ENCODE measurements at places on chromosomes 16 and 17. TPM values are rescaled to one million over a fixed set of nuclear protein-coding genes. Genes with fewer than 3 reads are reported as not detected.

DNA sequence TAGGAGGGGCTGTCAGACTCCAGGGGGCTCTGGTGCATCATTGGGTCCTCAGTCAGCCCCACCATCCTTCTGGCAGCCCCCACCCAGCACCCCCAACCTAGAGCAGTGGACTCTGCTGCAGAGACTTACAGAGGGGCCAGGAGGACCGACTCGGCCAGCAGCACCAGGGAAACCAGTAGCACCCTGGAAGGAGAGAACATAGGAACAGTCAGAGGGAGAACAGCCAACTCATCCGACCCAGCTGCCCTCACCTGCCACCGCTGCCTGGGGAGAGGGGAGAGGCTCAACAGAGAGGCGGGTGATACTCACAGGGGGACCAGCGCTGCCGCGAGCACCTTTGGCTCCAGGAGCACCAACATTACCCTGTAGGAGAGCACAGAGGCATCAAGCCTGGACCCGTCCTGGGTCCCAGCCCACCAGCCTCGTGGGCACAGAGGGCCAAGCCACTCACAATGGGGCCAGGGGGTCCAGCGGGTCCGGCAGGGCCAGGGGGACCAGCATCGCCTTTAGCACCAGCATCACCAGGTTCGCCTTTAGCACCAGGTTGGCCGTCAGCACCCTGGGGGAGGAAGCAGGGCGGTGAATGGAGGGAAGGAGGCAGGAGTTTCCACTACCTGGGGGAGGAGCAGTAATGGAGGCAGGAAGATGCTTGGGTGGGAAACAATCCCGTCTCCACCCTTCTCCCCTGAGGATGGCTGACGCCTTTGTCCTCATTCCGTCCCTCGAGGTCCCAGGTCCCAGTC, 11.7 kb downstream of the COL1A1 start:
- DNase-seq = no peak

CACNG5 gene
- total RNA-seq = 45.1 TPM

HSF4 gene
- total RNA-seq = 7.2 TPM

TVP23A gene
- total RNA-seq = 8.4 TPM

CCDC102A gene
- total RNA-seq = not detected

Measured in glutamatergic neuron (in vitro differentiated cells).